Caco-2 (cell line): ENCODE measurements at places on chromosomes 16 and 17.
A peak's percentile ranks its signal among the peaks of the same experiment; 100 is the strongest.

- DNase-seq: no peak
Observed at GRCh38 chr16:27439271-27440018, 37.5 kb downstream of the IL21R start.

DNA sequence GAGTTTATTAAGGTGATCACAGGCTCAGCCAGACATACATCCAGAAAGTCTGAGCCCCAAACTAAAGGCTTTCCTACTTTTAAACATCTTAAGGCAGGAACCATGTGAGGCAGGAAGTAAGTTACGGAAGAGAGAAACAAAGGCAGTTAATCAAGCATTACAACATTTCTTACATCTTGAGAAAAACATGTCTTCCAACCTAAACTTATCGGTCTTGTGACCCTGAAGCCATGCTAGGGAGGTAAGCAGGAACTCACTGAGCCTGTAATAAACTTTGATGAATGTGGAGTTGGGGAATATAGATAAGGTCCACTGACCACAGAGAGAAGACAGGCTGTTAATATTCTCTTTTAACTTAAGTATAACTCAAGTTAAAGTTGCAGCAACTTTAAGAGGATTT lies 3.5 kb upstream of the ACSM3 start:
- no peak for DNase-seq

GRCh38 chr17:65058146-65058545 lies 1.6 kb upstream of the GNA13 start:
- no peak for DNase-seq

DNA sequence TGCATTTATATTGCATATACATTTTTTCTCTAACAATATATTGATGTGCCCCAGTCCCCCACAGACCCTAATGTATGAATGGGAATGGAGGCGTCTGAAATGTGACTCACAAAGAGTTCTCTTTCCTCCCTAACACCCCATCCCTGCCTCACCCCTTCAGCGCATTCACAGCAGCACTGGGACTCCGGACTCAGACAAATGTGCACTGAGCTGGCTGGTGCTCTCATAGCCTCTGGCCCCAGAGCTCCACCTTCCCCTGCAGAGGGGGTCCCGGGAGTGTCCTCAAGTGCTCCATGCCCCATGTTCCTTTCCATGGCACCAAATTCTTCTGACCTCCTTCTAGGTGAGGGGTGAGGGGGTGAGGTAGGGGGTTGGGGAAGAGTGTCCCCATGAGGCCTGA lies 20.6 kb downstream of the NPTX1 start:
- DNase-seq: no peak

DNA sequence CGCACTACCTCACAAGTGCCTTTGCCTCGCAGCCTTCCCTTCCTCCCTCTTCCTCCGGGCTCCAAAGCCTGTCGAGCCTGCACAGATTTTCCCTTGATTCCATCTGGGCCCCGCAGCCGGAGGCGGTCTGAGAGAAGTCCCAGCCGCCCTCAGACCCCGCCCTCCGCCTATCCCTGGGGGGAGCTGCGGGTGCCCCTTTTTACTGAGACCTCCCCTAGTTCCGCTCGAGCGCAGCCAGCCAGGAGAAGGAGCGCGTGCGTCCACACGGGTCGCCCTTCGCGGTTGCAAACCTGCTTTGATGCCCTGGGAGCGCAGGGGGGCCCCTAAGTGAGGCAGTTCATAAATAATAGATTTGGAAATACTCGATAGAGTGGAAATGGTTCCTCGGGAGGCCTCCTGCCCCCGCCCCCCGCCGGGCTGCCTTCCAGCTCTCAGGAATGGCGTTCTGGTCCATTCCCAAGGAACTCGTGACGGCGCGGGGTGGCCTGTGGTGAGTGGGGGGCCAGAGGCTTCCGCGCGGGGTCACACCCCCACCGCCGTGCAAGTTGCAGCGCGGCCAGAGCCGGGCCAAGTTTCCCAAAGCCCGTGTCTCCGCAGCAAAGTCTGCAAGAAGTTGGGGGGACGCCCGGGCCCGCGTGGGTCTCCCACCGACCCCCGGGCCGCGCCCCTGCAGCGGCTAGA lies 610 bp downstream of the C16orf74 start:
- DNase-seq: no peak

- DNase-seq: no peak
Observed at GRCh38 chr17:49725452-49726130, 17.8 kb upstream of the SLC35B1 start.

DNA sequence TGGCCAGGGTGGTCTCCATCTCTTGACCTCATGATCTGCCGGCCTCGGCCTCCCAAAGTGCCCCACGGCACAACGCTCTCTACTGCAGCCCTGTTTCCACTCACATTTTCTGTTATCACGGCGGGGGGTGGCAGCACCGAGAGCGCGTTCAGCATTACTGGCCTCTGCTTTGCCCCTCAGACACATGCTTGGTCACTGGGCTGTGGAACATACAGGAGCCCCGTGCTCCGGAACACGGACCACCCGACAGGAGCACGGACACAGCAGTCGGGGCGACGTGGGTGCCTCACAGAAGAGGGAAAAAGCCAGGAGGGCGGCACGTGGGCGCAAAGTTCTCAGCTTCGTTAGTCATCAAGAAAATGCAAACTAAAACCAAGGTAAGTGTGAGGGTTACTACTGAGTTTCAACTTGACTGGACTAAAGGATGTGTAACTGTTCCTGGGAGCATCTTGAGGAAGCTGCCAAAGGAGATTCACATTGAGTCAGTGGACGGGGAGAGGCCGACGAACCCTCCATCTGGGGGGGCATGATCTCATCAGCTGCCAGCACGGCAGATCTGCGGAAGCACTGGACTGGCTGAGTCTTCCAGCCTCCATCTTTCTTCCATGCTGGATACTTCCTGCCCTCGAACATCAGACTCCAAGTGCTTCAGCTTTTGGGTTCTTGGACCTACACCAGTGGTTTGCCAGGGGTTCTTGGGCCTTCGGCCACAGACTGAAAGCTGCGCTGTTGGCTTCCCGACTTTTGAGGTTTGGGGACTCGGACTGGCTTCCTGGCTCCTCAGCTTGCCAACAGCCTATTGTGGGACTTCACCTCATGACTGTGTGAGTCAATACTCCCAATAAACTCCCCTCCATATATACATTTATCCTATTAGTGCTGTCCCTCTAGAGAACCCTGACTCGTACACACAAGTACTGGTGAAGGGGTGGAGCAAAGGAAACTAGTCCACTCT lies 106.8 kb downstream of the ZNF778 start:
- DNase-seq: no peak

DNA sequence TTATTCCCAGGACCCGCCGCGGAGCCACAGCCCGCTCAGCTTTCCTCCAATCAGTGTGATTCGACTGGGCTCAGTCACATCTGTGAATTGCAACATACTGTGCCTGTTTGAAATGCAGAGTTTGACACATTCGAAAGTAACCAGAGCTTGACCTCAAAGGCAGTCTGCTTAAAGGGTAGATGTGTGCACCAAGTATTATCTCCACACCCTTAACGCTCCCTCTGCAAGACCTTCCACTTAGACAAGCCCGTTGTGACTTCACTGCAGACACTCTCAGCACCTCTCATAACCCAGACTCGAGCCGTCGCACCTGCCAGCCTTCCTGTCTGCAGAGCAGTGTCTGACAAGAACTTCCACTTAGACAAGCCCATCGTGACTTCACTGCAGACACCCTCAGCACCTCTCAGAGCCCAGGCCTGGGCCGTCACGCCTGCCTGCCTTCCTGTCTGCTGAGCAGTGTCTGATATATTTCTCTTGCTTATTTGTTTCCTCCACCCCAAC lies 3.7 kb downstream of the KLHDC4 start:
- DNase-seq: no peak

- DNase-seq: peak; percentile 74
Observed at GRCh38 chr16:65117811-65118448, 3.9 kb downstream of the CDH11 start.
